ENCODE measurements at places on chromosomes 4 and X.

DNA sequence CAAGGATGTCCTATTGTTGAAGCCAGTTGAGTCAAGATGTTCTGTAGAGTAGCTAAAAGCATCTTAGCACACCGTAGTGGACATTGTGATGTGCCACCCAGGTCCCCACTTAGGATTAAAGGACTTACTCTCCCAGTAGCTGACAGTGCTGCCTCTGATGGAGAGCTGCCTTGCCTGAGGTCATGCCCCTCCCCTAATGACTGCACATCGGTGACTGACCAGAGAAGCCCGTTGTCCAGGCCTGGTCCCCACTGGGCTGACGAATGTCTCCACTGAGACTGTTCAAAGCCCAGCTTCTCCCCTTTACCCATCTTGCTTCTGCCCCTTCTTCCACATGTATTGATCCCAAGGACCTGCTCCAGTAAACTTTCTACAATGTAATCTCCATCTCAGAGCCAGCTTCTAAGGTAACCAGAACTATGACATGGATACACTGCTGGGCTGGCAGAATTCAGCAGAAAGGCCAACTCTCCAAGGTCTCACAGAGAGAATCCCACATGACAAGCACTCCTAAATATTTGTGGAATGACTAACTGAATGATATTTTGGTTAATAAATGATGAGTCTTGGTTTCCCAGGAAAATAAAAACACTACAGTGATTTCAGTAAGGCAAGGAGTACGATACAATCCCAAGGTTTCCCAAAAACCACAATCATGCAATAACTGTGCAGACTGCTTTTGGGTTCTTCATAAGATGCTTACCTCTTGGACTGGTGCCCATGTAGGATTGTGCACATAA, 82.4 kb upstream of the TMEM150C start:
- ATAC-seq: peak; percentile 81

DNA sequence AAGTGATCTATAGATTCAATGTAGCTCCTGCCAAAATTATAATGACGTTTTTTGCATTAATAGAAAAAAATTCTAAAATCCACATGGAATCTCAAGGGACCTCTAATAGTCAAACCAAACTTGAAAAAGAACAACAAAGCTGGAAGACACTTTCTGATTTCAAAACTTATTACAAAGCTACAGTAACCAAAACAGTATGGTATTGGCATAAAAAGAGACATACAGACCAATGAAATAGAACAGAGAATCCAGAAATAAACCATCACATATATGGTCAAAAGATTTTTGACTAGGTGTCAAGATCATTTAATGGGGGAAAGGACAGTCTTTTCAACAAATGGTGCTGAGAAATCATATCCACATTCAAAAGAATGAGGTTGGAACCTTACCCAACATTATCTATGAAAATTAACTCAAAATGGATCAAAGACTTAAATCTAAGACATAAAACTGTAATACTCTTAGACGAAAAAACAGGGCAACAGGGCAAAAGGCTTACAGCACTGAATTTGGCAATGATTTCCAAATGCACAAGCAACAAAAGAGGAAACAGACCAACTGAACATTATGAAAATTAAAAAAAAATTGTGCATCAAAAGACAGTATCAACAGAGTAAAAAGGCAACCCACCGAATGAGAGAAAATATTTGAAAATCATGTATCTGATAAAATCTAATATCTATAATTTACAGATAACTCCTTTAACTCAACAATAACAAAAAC, 3.9 kb downstream of the FBXO8 start:
- ATAC-seq: no peak

DNA sequence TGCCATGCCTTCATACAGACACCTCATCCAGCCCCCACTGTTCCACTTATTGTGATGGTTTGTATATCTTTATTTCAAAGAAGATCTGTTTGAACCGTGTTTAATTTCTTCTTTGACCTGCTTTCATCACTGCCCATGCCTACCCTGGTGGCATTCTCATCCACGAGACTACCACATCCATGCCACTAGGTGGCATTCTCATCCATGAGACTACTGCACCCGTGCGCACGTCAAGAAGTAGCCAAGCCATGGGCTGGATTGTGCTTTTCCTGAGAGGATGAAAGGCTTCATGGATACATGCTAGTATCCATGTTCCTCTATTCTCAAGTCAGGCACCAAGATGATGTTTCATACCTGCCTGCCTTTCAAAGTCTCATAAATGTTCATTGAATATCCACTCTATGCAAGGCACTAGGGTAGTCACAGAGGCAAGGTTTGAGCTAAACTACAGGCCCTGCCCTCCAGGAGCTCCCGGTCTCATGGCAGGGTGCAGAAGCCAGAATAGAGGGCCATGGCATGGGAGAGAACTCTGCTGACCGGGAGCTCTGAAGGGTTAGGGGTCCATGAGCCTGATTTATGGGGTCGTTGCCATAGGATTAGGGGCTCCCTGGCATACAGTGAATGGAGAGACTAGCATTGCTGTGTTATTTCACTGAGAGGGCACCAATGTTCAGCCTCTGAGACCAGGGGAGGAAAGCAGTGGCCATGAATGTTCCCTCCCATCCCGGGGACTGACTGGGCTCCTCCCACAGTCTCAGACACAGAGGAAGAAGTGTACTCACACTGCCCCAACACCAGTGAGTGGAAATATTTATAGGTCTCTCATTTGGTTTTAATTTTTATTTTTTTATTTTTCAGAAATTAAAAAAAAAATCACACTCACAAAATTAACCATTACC, 24.8 kb upstream of the EOLA2 start:
- ATAC-seq: peak; percentile 100

DNA sequence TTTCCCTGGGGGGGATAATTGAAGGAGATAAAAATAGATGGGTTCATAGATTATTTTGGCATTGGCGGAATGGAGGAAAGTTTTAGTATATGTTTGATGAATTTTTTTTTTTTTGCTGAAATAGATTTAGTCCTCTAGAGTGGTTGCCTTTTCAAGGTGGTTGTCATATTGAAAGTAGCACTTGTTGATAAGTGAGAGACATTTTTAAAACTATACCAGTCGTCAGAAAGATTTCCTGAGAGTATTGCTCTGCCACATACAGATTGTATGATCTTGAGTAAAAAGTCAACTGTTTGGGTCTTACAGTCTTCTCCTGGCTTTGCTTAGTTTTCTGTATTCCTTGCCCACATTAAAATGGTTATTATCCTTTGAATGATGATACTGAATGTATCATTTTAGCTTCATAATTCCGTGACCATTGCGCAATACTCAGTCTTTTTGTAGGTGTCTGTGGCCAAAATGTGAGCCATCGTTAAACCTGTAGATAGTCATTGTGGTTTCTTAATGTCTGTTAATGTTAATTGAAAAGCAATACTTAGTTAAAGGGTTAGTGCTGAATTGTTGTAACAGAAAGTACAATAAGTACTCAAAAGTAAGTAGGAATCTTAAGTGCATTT, 7.1 kb downstream of the SMARCAD1 start:
- ATAC-seq: no peak

DNA sequence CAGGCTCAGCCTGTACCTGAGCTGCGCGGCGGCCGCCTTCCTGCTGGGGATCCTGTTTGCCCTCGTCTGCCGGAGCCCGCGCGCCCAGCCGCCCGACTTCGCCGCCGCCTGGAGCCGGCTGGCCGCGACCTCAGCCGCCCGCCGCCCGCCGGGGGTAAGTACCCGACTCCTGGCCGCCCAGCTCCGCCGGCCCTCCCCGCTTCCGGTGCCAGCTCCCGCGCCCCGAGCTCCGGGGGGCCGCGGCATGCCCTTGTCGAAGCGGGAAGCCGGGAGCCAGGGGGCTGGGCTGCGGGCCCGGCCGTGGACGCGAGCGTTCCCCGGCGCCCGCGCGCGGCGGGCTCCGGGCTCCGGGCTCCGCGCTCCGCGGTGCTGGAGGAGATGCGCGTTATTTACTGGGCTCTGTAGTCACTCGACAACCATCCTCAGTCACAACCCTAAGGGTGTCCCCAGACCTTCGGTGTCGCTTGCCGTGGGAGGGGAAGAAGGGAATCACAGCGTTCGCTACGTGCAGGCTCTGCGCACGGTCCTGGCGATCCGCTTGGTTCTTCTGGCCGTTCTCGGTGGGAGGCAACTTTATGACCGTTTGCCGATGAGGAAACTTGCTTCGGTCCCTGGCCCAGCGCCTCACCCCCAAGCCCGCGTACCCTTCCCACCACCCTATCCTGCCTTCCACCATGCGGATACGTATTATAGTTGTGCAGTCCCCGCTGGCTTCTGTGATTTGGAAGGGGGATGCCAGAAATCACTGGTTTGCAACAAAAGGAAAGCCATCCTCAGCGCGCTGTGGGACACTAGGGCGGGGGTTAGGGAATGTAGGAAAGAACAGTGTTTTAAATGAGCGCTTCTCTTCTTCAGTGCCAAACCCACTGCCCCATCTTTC, 944 bp downstream of the SNX25 start:
- peak; percentile 63 for ATAC-seq

DNA sequence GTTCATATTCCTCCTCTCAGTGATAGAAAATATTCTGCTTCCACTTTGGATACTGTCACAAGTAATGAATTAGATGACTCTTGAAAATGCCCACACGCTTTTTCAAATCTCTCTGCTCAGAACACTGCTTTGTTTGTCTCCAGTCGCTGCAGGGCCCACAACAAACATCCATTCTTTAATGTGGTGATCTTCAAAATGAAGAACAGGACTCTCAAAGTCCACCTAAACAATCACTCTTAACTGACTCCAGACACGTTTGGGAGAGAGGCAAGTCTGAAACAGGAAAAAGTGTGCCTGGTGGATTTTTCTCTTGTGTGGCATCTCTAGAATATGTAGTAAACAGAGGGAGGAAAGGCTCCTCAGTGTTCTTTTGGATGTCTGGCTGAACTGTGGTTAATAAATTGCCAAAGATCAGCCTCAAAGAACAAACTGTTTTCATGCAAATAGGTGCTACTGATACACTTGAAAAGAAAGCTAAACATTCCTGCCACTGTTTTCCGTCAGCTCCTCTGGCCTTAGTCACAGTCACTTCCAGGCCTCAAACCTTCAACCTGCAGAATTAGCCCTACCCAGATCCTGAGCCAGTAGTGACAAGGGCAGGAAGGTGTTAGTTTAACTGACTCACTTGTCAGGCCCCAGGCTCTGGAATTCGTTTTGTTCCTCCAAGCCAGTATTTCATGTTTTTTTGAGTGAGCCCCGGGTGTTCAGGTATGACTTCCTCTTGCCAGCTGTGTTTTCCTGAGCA, 259.6 kb upstream of the GPC4 start:
- ATAC-seq: peak; percentile 60

- ATAC-seq: no peak
Measured at GRCh38 chr4:183738961-183739360, 79.9 kb downstream of the TRAPPC11 start.

- no peak for ATAC-seq
Measured at GRCh38 chrX:12378706-12379105, 240.4 kb downstream of the FRMPD4 start.

GRCh38 chr4:33189169-33189568, 2469.0 kb downstream of the PCDH7 start:
- no peak for ATAC-seq

DNA sequence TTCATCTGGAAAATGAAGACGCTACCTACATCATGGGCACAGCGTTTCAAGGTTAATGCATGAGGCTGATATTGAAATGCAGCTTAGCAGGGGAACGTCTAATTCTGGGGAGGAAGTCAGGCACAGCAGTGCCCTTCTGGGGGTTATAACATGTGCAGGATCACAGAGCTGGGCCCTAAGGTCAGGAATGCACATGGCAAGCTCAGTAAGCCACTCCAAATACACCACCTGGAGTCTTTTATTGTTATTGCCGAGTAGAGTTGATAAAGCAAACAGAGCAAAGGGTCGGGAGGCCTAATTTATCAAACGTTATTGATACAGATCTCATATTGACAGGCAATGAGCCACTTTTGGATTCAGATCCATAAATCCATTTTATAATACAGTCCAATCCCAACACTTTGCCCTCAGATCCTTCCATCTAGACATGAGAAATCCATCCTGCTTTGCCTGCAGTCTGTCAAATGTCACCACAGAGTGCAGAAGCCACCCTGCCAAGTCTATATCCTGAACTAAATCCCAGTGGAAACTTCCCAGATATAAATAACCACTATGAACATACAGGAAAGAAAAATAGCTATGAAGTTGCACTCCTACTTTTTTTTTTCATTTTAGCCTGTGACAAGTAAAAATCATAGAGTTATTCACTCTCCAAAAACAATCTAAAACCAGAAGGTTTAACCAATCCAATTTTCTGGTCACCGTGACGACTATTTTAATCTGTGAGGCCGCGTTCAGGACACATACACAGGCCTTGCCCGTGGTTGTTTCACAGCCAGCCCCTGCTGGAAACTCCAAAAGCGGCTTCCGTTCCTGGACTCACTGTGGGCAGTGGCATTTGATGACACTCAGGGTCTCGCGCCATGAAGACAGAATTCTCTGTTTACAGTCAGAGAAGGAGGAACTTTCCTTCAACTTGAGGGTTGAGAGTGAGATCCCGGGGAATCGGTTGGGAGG, 335.4 kb downstream of the DHX15 start:
- ATAC-seq: no peak

DNA sequence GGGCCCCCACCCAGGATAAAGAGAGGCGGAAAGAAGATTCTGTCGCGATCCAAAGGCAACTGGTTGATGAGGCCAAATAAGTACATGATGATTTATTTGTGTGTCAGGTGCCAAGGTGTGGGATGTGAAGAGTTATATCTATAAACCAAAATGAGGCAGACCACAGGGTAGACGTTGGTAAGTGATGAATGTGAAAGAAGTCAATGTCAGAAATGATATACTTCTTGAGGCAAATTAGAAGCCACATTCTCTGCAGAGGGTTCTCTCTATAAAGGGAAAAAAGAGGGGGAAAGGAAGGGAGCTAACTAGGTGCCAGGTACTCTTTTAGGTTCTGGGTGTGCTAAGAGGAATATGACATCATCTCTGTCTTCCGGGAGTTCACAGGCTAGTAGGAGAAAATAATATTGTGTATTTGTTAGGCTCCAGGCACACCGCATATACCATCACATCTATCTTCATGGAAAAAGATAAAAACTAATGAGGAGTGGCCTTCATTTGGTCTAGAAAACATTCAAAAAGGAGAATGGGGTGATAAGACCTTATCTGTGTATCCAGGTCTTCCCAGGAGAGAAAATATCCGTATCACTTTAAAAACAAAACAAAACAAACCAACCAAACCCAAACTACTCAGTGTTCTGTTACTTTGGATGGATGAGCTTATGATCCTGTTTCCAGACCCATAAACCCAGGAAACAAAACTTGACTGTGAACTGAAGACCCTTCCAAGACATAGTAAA, 4.8 kb upstream of the SH2D1A start:
- no peak for ATAC-seq

DNA sequence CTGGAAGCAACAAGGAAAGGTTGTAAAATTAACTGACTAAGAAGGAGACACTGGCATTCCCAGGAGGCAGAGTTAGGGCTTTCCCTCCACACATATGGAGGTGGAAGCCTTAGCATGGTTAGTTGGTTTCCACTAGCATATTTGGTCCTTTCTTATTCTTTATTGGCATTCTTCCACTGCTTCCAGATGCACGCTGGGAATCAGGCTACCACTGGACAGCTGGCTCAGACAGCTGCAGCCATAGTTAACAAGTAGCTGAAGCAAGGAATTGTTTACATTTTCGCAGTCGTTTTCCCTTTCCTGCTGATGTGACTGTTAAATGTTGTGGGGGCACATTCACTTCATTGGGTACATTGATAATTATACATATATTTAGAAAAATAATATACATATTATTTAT, 169.2 kb downstream of the GRIA2 start:
- no peak for ATAC-seq

- ATAC-seq: no peak
Measured at GRCh38 chrX:22516893-22517292, 244.2 kb downstream of the CBLL2 start.

- peak; percentile 44 for ATAC-seq
Measured at GRCh38 chr4:166252487-166253402, 379.7 kb downstream of the TLL1 start.

All from SK-N-SH treated with all-trans-retinoic acid at 6 μM for 48 hours (cell line).